ENCODE measurements at places on chromosomes 1 and 21. TPM values are rescaled to one million over a fixed set of nuclear protein-coding genes. Genes with fewer than 3 reads are reported as not detected.
A peak's percentile ranks its signal among the peaks of the same experiment; 100 is the strongest.

The TEX38 gene
- not detected for total RNA-seq

The MRAP gene
- total RNA-seq, result not detected

The VPS13D gene
- 129 TPM for total RNA-seq

GRCh38 chr21:26842974-26843932, 2.0 kb downstream of the ADAMTS1 start:
- DNase-seq, result peak; percentile 82
- H3K27ac ChIP-seq, result peak overlapping the region; percentile 91
- H3K4me1 ChIP-seq, result peaks cover 40% of the 10 kb centered on the region
- peak overlapping the region; percentile 87 for H3K4me3 ChIP-seq

GRCh38 chr1:89643577-89643976, 10.7 kb downstream of the LRRC8C start:
- no peaks in the 10 kb centered on the region for H3K27me3 ChIP-seq
- H3K4me1 ChIP-seq, result no peaks in the 10 kb centered on the region
- H3K36me3 ChIP-seq, result no peaks in the 10 kb centered on the region
- DNase-seq, result no peak

GRCh38 chr1:11571906-11572616, 82.2 kb downstream of the FBXO2 start:
- no peaks in the 10 kb centered on the region for H3K4me1 ChIP-seq
- H3K27ac ChIP-seq, result no peak overlapping the region
- H3K4me3 ChIP-seq, result no peak overlapping the region

GRCh38 chr1:65230731-65231481, 78.4 kb upstream of the DNAJC6 start:
- no peaks in the 10 kb centered on the region for H3K4me1 ChIP-seq
- H3K27ac ChIP-seq, result no peak overlapping the region
- H3K36me3 ChIP-seq, result peaks cover 4% of the 10 kb centered on the region
- H3K27me3 ChIP-seq, result no peaks in the 10 kb centered on the region
- H3K4me3 ChIP-seq, result no peak overlapping the region

DNA sequence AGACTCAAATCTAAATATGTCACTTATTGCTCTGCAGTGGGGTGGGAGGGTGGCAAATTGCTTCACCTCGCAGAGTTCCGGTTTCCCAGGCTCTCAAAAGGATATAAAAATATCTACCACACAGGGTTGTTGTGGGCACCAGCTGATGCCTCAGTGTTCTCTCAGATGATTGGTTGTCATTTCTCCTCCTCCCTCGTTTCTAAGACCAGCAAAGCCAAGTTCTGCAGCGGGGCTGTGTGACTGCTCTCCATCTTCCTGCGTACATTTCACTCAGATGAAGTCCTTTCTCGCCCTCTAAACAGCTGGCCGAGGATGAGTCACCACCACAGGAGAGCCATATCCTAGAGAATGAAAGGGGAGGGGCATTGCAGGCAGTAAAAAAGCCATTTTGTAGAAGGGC, 35.0 kb upstream of the VWA5B1 start:
- no peaks in the 10 kb centered on the region for H3K27me3 ChIP-seq
- no peak overlapping the region for H3K4me3 ChIP-seq
- no peak for DNase-seq

- H3K27ac ChIP-seq, result peak overlapping the region; percentile 87
- DNase-seq, result no peak
- no peaks in the 10 kb centered on the region for H3K36me3 ChIP-seq
- H3K27me3 ChIP-seq, result no peaks in the 10 kb centered on the region
- peak overlapping the region; percentile 93 for H3K4me3 ChIP-seq
Measured at GRCh38 chr1:92298213-92298572, 594 bp downstream of the GLMN start.

DNA sequence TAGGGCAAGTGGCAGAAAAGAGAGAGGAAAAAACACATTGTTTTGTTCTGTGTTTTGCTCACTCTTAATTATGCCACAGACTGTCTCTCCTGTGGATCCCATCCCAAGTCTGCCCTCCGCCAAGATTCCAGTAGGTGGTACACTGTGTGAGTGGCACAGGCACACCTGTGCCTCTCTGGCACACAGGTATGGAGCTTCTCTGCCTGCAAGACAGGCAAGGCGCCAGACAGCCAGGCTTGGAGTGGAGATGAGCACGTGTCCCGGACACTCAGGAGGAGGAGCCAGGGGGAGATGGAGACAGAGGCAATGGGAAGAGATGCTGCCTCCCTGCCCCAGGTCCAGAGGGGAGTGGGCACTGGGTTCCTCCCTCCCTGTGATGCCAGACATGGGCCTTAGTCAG, 6.5 kb upstream of the GRIK3 start:
- no peaks in the 10 kb centered on the region for H3K36me3 ChIP-seq
- H3K27ac ChIP-seq, result no peak overlapping the region
- H3K4me1 ChIP-seq, result no peaks in the 10 kb centered on the region
- H3K4me3 ChIP-seq, result no peak overlapping the region

DNA sequence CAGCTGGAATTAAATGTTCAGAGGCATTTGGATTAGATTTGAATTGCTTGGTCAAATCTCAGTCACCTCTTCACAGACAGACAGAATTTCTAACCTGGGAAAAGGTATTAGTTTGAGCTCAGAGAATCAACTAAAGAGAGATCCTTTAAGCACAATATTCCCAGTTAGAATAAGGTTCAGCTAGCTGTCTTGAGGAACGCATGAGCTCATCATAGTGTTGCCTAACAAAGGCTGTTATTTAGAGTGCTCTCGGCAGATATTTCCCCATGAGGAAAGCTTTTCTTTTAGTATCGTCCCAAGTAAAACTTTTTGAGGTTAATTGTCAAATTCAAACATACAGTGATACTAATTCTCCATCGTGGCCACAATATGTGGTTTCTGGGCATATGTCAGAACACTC, 269.9 kb downstream of the HLX start:
- no peak overlapping the region for H3K4me3 ChIP-seq
- H3K4me1 ChIP-seq, result no peaks in the 10 kb centered on the region
- no peaks in the 10 kb centered on the region for H3K36me3 ChIP-seq
- no peak overlapping the region for H3K27ac ChIP-seq
- no peak for DNase-seq

DNA sequence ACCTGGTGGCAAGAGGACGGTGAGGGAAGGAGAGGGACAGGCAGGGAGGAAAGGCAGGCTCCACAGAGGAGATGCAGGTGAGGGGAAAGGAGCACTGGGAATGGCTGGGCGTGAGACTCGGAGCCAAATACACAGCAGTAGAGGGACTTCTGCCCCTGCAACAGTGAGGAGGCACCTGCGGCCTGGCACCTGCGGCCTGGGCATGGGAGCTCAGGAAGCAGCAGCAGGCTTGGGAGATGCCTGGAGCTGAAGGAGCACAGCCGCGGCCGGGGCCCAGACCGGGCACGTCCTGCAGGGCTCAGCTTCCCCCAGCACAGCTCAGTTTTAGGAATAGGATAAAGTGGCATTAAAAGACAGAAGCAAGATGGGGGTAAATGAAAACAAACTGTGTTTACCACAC, 20.9 kb upstream of the TSPEAR start:
- H3K36me3 ChIP-seq, result no peaks in the 10 kb centered on the region
- H3K4me3 ChIP-seq, result no peak overlapping the region
- no peaks in the 10 kb centered on the region for H3K27me3 ChIP-seq

DNA sequence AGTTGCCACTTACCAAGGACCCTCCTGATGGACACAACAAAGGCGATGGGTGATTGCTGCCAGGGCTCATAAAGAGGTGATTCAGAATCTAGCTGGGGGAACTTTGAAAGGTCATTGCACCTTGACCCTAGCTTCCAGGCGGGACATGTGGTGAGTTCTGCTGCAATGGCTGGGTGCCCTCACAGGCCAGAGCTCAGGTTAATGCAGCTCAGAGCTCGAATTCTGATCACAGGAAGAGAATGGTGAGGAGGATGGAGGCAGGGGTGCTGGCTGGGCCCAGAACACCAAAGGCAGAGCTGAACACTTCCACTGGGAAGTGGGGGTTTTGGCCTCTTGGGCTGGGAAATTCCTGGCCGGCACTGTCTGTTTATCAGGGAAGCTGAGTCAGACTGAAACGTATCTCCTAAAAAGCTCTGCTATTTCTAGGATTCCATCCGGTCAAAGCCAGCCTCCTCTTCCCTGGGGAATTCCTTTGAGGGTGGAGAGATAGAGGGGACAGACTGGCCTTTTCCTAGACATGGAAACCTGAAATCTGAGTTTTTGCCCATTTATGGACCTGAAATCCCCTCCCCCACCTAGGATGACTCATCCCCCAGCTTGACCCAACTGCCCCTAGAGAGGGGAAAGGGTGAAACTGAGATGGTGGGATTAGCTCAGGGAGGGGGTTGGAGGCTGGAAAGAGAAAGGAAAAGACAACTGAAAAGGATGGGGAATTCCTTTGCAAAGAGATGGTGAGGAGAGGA, 27.2 kb downstream of the NUAK2 start:
- H3K36me3 ChIP-seq, result no peaks in the 10 kb centered on the region
- no peak overlapping the region for H3K27ac ChIP-seq
- no peaks in the 10 kb centered on the region for H3K4me1 ChIP-seq
- no peaks in the 10 kb centered on the region for H3K27me3 ChIP-seq
- no peak for DNase-seq

Measured in thoracic aorta (tissue), 2 donors.